ENCODE measurements at places on chromosomes 13 and 19.

- no peak for DNase-seq
These were observed 34.6 kb downstream of the CYP4F2 start for GRCh38 chr19:15863272-15863671.

DNA sequence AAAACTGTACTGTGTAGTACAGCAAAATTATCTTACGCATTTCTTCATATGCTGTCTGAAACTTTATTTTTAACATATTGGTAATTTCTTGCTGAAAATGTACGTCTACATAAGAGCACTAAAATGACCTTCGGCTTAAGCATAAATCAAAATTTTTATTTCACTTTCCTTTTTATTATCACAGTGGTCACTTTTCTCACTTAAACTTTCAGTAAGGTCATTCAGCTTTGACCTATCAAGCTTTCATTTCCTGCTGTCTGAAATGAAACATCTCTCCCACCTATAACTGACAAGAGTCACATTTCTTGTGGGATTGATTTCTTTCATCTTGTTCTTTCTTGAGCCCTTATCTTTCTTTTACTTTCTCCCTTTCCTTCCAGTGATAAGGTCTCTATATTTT is 2212.7 kb upstream of the PCDH20 start:
- no peak for DNase-seq

DNA sequence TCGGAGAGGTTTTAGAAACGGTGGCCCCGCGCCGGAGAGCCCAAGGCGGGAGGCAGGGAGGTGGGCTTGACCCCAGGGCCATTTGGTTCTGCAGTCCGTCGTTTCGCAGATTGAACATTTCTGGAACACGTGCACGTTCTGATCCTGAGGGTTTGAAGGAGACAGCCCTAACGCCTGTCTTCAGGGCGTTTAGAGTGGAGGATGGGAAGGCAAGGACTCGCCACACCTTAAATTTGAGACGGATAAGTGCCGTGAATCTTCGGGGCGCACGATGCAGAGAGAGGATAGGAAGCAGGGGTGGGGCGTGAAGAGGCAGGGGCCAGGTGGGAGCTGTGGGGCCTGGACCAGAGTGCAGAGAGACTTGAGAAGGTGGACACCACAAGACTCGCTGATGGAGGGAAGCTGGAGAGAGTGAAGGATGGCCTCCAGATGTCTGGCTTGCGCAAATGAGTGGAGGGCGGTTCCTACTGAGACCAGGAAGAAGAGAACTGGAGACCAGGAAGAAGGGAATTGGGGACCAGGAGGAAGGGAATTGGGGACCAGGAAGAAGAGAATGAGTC is 804 bp upstream of the MIER2 start:
- no peak for DNase-seq

GRCh38 chr13:80975903-80976302 is 635.0 kb upstream of the SPRY2 start:
- no peak for DNase-seq

GRCh38 chr13:29224206-29224605 is 371.3 kb downstream of the SLC7A1 start:
- no peak for DNase-seq

GRCh38 chr19:6215701-6216235 is 64.0 kb downstream of the MLLT1 start:
- no peak for DNase-seq

DNA sequence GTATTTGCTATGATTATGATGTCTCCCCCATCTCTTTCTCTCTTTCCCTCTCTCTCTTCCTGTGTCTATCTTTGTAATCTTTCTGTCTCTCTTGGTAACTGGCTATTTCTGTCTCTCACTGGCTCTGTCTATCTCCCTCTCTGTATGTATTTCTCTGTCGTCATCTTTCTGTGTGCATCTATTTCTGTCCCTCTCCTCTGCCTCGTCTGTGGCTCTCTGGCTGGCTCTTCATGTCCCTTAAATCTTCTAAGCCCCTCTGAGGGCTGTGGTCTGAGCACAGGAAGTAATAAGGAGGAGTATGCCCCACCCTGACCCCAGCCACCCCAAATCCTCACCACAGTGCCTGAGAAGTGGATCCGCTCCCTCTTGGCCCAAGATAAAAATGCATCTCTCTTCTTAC is 104.4 kb downstream of the DNAJC15 start:
- no peak for DNase-seq

DNA sequence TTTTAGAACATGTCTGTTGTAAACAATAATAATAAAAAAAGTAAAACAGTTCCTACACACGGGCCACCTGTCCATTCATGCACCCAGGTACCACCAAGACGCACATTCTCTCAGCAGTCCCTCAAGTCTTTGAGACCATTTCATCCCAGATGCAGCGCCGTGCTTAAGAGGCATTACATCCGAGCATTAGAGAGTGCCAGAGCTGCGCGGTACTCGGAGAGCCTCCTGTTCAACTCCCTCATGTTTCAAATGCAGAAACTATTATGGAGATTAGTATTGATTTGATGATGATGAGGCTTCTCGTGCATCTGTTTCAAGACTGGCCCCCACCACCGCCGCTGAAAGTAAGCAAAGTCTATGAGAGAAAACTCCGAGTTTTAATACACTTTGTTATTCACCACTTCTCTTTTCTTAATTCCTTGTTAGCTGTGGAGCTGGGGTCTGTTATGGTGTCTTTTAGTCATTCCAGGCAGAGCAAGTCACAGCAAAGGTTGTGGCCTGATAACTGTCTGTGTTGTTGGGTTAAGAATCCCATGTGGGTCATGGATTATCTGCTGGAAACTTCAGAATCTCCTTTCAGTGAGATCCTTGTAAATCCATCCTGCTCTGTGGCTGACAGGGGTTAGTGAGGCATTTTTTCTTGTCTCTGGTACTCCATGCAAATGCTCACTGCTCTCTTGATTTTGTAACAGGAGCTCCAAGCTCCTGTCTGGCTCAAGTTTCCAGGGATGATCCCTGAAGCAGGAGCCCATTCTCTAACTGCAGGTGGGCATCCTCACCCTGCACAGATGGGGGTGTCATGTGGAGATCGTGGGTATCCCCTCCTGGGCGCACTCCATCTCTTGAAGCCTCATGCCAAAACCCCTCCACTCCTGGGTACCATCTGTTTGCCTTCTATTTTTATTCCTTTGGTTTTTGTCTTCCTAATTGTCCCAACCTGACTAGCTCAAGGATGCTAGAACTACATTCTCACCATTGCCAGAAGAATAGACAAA is 74.9 kb upstream of the MTIF3 start:
- DNase-seq = no peak

- DNase-seq = no peak
These were observed 54.9 kb upstream of the ITM2B start for GRCh38 chr13:48178126-48178525.

- DNase-seq = peak; percentile 100
These were observed at the start of gene RAB8A for GRCh38 chr19:16111160-16111908. Gene RAB8A (plus strand): TSS chr19:16111889. CDS start chr19:16111902, 13 bp downstream.

GRCh38 chr13:111359237-111359915 is 38.9 kb downstream of the TEX29 start:
- DNase-seq = no peak

DNA sequence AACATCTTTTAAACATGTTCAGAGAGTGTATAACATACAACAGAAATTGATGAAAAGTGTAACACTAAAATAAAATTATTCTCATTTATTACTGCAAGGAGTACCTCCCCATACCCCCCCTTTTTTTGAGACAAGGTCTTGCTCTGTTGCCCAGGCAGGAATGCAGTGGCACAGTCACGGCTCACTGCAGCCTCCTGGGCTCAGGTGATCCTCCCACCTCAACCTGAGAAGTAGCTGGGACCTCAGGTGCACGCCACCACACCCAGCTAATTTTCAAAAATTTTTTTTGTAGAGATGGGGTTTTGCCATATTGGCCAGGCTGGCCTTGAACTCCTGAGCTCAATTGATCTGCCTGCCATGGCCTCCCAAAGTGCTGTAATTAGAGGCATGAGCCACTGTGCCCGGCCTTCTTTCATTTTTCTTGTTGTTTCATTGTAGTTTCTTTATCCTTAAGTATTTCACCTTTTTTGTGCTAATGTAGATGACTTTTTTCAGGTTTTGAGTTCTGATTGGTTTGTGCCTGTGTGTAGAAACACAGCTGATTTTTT is 28.3 kb downstream of the GATAD2A start:
- no peak for DNase-seq

DNA sequence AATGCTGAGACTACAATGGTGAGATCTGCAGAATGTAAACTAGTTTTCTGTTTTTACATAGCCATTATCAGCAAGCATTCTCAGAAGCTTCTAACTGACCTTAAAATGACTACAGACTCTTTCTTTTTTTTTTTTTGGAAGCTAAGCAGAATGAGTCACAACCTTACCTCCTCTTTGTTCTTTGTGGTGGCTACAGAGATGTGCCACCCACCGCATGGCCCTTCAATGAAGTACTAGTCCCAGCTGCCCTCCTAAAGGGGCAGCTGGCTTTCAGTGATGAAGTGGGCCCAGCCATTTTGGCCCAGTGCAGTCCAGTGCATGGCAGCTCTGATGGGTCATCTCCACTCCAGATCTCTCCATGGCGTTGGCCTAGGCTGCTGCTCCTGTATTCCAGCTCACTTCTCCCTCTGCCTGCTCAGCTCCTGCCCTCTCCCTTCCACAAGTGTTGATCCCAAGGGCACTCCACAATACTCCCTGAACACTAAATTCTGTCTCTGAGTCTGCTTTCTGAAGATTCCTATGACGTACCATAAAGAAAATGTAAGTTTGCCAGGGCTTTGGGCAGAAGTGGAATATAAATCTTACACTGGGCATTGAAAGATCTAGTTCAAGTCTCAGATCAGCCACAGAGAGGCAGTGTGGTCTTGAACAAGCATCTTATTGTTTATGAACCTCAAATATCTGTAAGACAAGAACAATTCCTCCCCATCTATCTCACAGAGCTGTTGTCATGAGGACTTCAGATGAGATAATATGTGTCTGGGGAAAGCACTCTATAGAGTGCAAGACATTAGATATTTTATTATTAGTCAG is 85.6 kb downstream of the RXFP2 start:
- DNase-seq = no peak

Measured in stimulated activated CD8-positive, alpha-beta memory T cell treated with anti-CD3 and anti-CD28 coated beads, Interleukin-7, amount 100 ng/mL, for 1 hour (primary cell).